Mammary epithelial cell (primary cell): ENCODE measurements at places on chromosomes 5 and 9.
A peak's percentile ranks its signal among the peaks of the same experiment; 100 is the strongest.

DNA sequence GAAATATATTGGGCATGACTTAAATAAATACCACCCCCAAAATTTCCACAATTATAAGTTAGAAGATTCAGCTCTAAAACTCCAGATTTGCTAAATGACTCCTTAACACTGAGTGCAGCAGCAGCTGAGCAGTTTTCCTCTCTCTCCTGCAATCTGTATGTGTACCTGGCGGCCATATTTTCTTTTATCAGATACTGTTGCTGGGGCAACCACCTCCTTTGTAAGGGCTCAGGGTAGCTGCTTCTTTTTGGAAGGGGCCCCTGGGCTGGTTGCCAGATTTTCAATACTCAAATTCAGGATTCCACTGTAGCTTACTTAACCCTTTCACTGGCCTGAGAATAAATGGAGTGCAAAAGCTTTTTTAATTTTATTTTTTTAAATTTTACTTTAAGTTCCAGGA, 197.0 kb downstream of the TAF11L14 start:
- DNase-seq = no peak

DNA sequence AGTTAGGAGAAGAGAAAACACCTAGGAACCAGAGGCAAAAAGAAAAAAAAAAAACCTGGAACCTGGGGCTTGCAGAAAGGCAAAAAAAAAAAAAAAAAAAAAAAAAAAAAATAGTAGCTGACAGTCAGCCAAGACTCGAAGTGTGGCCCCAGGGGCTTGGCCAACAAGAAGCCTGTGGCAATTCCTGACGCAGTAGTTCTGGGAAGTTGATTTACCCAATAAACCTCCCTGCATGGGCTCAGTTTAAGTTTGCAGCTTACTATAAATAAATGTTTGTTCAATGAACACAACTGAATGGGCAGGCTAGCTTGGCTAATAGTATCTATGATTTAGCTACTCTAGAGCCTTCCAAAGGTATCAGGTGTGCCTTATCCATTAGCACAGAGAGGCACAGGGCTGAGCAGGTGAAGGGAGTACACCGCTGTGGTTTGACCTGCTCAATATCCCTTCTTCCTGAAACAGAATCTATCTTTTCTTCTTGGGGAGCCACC, 21.3 kb upstream of the GLRX start:
- DNase-seq = no peak

DNA sequence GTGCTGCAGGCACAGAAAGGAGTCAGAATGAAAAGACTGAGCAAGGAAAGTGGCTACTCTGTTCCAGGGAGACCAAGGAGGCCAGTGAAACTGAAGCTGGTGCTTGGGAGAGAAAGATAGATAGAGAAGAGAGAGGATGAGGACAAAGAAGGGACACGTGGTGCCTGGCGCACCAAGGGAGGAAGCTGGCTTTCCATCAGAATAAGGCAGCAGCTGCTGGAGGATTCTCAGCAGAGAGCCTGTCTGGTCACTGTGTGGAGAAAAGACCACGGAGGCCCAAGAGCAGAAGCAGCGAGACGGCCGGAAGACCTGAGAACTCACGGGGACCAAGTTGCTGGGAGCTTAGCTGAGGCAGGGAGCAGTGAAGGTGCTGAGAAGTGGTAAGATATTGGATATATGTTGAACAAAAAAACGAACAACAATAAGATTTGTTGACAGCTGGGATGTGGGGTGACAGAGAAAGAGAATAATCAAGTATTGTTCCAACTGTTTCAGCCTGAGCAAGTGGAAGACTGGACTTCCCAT, 116.1 kb downstream of the SEMA5A start:
- no peak for DNase-seq

DNA sequence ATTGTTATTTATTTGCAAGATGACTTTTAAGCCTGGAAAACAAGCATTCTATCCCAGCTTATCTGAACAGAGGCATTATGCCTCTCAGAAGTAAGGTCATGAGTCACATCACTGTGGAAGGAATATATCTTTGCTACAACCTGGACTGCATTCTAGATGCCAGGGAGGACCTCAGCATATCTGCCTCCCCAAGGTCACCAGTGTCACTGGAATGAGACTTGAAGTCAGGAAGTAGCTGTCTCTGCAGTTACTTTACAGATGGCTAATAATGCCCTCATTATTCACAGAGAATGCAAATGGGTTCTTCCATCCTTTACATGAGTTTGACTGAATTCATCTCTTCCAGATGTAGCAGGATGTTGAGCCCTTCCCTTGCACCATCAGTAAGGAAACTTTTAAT, 4.4 kb upstream of the FAM13B start:
- DNase-seq = no peak

- DNase-seq = no peak
Observed at GRCh38 chr5:88688156-88688983, 194.6 kb downstream of the MEF2C start.

DNA sequence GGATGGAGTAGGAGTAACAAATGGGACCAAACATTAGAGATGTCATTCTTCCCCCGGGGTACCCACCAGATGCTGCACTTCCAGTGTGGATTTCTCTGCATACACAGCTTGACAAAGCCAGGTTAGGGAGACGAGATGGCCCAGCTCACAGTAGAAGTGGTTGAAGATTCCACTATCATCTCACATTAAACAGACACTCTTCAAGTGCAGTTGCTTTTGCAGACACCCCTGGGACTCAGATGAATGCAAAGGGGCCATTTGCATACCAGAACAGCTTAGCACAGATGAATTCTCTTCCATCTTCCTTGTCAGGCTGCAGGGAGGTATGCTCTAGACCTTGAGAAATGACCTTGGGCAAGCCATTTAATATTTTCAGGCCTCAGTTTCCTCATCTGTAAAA, 12.6 kb upstream of the C5orf58 start:
- DNase-seq = no peak

GRCh38 chr9:22147813-22148527, 138.9 kb upstream of the CDKN2B start:
- DNase-seq = peak; percentile 99

DNA sequence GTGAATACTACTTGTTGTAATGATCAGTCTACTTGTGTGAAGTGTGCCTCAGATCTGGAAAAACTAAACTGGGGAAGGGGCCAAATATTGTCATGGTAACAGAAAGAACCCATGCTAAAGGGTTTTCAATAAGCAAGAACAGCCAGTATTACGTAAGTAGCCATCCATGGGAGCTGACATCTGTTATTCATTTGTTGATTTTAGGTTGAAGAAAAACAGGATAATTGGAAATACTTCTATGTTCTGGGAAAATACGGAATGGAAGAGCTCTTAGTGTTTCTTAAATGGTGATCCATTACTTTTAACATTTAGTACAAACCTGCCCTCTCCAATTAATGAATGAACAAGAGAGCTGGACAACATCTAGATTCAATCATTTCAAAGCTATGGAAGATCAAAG, 485.8 kb downstream of the NTRK2 start:
- no peak for DNase-seq

DNA sequence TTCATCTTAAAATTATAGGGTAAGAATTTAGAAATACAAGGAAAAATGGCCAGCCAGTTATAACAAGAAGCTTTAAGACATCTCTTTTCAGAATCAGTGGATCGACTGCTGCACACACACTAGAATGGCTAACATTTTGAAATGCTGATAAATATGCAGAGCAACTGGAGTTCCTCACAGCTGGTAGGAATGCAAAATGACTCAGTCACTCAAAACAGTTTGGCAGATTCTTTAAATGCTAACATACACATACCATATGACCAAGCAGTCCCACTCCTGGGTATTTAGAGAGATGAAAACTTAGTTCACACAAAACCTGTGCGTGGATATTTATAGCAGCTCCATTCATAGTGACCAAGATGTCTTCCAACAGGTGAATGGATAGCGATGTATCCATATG, 23.2 kb upstream of the PSAT1 start:
- no peak for DNase-seq

GRCh38 chr9:120187758-120188157, 392.2 kb downstream of the CDK5RAP2 start:
- no peak for DNase-seq

GRCh38 chr5:31113101-31113500, 80.4 kb upstream of the CDH6 start:
- DNase-seq = no peak

DNA sequence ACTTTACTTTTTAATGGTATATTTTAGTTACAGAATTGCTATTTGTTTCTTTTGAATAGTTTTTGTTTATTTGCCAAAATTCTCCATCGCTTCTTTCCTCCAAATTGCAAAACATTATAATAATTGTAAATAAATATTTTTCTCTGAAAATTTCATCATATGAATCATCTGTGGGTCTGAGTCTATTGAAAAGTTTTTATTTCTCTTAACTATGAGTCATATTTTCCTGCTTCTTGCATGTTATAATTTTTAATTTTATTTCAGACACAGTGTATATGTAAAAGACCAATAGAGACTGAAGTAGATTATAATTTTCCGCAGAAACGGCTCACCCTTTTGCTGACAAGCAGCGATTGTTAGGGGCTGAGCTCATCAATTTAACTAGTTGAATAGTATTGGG, 279.1 kb upstream of the IL12B start:
- no peak for DNase-seq

DNA sequence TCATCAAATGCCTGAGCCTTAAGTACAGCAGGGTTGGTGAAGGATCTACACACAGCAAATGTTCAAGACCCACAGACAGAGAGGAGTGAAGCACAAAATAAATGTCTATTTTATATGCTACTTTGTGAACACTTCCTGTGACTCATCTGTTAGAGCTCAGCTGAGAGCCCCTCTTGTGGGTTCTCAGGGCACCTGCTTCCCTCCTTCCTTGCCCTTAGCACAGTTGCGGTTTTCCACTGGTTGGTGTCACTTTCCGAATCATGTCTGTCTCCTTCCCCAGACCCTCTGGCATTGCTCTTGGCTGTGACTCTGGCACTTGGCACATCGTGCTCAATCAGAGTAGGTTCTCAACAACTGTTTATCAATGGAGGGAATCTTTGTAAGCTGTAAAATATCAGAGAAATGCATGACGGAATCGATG, 128.5 kb upstream of the STC2 start:
- peak; percentile 16 for DNase-seq

- no peak for DNase-seq
Observed at GRCh38 chr5:37742111-37742510, 97.7 kb downstream of the GDNF start.

- no peak for DNase-seq
Observed at GRCh38 chr9:99070681-99071080, 34.2 kb upstream of the TGFBR1 start.

DNA sequence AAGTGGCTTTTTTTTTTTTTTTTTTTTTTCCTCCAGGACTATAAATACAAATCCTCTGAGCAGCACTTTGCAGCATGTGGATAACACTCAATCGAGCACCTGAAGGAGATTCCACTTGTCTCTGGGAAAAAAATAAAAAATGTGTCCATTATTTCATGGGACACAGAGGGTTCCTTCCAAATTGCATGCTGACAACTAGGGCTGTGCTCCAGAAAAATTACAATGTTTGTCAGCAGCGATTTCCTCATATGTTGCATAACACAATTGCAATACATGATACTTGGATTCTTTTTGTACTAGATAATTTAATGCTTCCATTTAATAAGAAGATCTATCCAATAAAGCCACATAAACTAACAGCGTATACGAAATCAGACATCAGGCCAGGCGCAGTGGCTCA, 84.4 kb downstream of the CDH18 start:
- no peak for DNase-seq

- DNase-seq = no peak
Observed at GRCh38 chr5:73952872-73953271, 326.9 kb downstream of the ARHGEF28 start.

- no peak for DNase-seq
Observed at GRCh38 chr5:71706906-71707305, 12.2 kb upstream of the CARTPT start.

GRCh38 chr9:84271531-84271900, 69.0 kb downstream of the SLC28A3 start:
- no peak for DNase-seq

- no peak for DNase-seq
Observed at GRCh38 chr5:58965677-58966414, 383.0 kb downstream of the RAB3C start.

GRCh38 chr5:133428072-133428660, 184.2 kb downstream of the FSTL4 start:
- DNase-seq = no peak

DNA sequence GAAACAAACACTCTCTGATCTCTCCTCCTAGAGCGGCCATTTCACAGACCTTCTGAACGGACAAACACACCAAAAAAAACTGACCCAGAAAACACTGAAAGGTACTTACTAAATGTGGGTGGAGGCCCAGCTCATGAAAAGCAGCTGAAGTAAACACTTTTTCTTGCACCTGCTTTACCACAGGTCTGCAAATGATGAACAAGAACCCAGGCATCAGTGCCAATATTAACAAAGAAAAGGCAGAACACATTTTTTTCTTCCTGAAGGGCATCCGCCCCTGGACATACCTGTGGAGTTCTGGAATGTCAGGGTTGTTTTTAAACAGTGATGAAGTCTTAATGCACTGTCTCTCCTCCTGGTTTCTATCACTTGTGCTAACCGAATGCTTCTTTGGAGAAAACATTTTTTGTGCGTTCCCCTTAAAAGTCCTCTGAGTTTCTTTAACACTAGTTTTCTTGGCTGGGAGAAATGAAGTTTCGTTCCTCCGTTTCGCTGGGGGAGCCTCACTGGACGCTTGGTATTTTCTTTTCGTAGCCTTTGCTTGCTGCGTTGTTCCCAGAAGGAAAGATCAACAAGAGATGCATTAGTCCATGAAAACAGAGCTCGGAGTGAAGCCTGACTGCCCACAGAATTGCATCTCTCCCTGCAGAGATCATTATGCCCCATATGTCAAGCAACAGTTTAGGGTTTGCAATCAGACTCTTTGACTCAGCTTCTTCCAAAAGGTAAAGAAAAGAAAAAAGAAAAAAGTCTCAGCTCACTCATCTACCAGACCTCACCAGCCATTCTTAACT, 7.4 kb downstream of the DDX31 start:
- no peak for DNase-seq

- no peak for DNase-seq
Observed at GRCh38 chr9:33923998-33924701, 107.2 kb downstream of the UBE2R2 start.

- DNase-seq = no peak
Observed at GRCh38 chr9:5917273-5917672, 26.6 kb downstream of the MLANA start.

DNA sequence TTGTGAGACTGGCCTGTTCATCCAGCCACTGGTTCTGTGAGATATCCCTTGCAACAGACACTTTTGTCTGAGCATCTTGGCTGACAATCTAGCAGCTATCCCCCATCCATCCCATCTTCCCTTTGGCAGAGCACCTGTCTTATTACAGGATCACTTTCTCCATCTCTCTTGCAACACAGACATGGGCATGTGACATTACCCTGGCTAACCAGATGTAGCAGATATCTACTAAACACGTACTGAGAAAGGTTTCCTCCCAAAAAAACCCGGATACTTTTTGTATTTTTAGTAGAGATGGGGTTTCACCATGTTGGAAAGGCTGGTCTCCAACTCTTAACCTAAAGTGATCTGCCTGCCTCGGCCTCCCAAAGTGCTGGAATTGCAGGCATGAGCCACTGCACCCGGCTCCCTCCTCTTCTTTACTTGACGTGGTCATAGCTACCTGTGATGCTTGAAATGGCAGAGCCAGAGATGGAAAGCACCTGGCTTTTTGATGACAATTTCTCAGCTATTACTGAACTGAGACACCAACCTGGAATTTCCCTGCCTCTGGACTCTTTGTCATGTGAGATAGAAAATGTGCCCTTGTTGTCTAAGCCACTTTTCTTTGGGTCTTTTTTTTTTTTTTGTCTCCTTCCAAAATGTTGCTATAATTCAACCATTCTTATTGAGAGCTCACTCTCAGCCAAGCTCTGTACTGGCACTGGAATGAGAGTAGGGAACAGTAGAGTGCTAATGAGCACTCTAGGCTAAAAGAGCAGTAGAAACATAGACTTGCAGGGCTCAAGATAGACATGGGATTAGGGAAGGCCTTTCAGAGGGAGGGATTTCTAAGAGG, 32.6 kb downstream of the FNBP1 start:
- DNase-seq = peak; percentile 39
